ENCODE measurements at places on chromosomes 3 and 15.

DNA sequence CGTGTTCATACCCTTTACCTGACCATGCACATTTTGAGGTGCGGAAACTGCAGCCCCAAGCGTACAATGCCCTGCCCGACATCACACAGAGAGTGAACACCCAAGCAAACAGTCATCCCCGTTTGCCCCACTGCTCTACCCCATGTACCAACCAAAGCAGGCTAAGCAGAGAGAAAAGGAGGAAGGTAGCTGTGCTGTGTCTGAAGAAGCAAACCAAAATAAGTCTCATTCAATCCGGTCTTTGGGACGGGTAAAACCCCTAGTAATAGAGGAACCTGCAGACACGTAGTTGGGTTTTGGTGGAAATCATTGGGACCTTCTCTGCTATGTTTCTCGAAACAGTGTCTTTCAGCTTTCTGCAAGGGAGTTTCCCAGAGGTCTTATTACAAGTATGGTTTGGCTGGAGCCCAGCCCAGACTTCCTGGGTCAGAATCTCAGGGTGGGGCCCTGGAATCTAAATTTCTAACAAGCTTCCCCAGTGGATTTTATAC lies 164.6 kb upstream of the HES1 start:
- DNase-seq, result no peak

- no peak for DNase-seq
Observed at GRCh38 chr3:177563792-177564191, 366.5 kb upstream of the TBL1XR1 start.

- DNase-seq, result peak; percentile 97
Observed at GRCh38 chr15:52018693-52019393, at the start of gene MAPK6. Gene MAPK6, plus strand, starts transcription at chr15:52019219. Its CDS starts 27,242 bp downstream, at chr15:52046461.

DNA sequence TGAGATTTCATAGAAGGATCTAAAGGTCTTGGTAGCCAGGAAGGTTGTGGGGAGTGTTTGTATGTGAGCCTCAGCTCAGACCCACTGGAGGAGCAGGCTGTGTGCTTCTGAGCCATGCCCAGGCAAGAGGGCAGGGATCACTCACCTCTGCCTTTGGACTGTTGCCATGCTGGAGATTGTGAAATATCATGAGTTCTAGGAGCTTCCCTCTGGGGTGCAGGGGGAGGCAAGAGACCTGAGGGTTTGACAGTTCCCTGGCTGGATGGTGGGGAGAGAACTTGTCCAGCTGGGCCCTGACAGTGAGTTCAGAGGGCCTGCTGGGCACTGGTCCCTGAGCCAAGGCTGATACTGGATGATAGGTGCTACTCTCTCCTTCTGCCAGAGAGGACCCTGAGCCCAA lies 6.0 kb downstream of the SLC6A1 start:
- DNase-seq, result no peak

DNA sequence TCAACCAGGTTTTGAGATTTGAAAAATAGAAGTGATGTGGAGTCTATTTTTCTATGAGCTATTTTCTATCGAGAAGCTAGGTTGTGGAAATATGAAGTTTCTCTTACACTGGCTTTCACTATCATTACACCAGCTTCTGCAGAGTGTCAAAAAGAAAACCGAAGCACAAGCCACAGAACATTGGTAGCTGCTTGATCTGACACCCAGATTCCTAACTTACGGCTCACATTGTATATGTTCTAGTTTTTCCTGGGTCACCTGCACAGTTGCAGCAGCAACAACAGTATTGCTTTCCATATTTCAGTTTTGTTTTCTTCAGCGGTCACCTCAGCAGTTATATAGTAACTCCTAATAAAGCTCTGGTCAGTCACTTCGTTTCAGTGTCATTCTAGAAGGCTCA lies 790.1 kb downstream of the PLOD2 start:
- DNase-seq, result no peak

- DNase-seq, result no peak
Observed at GRCh38 chr3:98821063-98821462, 57.9 kb downstream of the ST3GAL6 start.

- no peak for DNase-seq
Observed at GRCh38 chr3:184388164-184388935, 8.5 kb downstream of the CHRD start.

DNA sequence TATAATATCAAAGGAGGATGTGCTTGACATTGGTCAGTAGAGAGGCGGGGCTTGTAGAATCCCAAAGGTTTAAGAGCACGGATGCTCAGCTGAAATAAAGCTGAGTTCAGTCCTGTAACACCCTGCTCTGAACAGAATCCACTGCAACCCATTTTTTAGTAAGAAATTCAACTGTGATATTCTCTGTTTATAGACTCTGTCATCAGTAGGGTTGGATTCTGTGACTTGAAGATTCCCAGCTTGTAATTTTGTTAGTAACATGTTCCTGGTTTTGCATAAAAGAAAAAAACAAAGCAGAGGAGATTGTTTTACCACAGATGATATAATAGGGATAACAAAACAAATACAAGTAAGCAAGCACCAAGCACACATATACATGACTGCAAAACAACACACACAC lies 324.6 kb upstream of the NR2F2 start:
- DNase-seq, result no peak

DNA sequence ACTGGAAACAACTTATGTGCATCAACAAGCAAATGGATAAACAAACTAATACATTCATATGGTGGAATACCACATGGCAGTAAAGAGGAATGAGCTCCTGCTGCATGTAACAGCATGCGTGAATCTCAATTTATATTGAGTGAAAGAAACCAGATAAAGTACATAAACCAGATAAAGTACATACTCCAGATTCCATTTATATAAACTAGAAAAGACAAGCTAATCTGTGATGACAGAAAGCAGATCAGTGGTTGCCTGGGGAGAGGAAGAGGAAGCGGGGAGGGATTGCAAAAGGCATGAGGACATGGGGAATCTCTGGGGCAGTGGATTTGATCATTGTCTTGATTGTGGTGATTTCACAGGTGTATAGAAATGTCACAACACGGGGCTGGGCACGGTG lies 34.2 kb downstream of the LIMD1 start:
- peak; percentile 24 for DNase-seq

- DNase-seq, result peak; percentile 67
Observed at GRCh38 chr3:8777201-8777977, 8.0 kb upstream of the OXTR start.

- DNase-seq, result no peak
Observed at GRCh38 chr3:172629470-172629869, 81.4 kb downstream of the NCEH1 start.

DNA sequence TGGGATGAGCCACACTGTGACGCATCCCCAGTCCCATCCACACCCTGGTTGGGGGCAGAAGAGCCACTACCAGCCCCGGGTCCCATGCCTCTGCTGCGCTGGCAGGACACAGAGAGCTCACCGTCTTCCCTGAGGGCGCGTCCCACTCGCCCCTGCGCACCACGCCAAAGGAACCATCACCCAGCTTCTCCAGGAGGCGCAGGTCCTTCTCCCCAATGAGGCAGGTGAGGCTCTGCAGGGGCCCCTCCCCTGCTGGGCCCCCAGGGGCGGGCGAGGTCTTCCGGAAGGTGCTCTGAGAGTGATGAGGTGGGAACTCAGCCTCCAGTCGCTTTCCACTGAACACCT lies 23.7 kb downstream of the TNK2 start:
- DNase-seq, result no peak

- DNase-seq, result no peak
Observed at GRCh38 chr15:57427367-57427821, 51.1 kb downstream of the CGNL1 start.

DNA sequence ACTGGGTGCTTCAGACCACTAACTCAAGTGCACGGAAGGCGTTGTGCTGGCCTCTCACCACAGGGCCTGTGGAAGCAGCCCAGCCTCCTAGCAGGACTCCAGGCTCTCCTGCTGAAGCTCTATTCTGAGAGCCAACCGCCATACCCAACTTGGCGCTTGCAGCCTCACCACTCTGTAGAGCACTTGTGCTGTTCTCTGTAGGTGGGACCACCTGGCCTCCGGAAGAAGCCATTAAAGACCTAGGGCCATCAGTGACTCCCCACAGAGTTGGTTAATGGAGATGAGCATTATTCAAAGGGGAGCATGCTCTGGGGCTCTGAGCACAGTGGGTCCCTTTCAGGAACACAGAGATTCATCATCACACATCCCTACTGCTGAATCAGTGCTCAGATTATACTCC lies 50.9 kb downstream of the C3orf85 start:
- DNase-seq, result no peak

GRCh38 chr3:193870376-193871219 lies 265.4 kb upstream of the HES1 start:
- DNase-seq, result no peak

DNA sequence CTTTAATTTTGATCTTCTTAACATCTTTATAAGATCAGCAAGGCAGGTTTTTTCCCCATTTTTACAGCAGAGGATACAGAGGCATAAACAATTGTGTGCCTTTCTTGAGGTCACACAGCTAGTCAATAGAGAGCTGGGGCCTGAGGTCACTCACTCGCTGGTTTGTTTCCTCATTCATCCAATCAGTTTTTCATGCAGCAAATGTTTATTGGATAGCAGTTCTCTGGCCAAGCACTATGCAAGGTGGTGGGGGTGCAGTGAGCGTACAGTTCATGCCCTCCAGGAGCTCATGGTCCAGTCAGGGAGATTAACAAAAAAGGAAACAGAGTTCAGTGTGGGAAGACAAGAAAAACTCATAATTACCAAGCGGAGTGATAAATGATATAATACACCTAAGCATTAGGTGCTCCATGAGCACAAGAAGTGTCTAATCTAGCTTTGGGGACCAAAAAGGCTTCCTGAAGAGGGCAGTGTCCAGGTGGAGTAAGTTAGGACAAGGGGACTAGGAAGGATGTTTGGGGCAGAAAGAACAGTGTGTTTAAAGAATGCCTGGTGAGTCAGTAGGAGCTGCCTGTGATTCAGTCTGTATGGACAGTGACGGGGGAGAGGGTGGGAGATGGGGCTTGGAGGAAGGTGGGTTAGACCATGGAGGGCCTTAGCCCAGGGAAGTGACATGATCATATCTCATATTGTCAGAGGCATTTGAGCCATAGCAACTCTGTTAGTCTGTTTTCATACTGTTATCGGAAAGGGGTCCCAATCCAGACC lies 29.3 kb downstream of the MAP2K5 start:
- no peak for DNase-seq

GRCh38 chr3:62749130-62749529 lies 126.1 kb downstream of the CADPS start:
- no peak for DNase-seq

DNA sequence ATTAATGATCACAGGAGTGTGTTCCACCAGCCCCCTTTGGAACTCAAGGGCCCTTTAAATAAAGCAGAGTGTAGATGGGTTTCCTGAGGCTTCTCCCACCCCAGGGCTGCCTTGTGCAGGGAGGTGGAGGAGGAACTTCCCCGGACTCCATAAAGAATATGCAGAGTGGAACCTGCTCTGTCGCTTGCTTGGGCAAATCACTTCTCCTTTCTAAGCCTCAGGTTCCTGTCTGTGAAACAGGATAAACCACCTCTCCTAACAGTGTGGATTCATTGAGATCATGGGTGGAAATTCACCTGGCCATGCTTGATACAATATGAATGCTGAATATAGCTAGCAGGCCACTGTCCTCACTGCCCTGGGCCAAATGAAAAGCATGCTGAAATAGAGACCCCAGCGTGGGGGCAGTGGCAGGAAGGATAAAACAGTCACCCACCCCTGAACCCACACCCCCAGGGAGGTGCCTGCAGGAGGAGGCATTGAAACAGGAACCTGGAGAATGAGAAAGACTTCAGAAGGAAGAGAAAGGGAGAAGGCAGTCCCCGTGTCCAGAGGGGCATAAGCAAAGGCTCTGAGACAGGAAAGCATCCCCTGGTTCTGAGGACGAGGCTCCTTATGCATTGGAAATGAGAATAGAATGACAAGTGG lies 41.1 kb upstream of the CHRNB4 start:
- no peak for DNase-seq

- no peak for DNase-seq
Observed at GRCh38 chr3:183508821-183509220, 46.7 kb downstream of the KLHL6 start.

DNA sequence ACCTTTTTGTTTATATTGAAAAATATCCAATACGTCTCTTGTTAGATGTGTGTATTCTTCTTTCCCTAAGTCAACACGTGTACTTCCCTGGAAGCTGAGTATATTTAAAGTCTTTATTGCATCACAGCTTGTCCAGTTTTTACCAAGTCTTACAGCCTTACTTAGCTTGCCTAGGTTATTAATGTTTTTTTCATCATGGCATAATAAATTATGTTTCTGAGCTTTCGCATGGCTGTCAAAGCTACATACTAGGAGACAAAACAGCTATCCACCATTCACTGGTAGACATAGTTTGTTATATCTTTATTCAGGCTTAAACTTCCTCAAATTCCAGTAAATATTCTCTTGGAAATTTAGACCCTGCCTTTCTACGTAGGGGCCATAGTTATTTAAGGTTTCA lies 224.2 kb downstream of the BCHE start:
- no peak for DNase-seq

- DNase-seq, result no peak
Observed at GRCh38 chr3:139897759-139898158, 37.2 kb upstream of the CLSTN2 start.

GRCh38 chr3:119695480-119695879 lies 7.3 kb upstream of the CFAP91 start:
- peak; percentile 58 for DNase-seq

GRCh38 chr3:114686621-114687020 lies 392.8 kb downstream of the TIGIT start:
- DNase-seq, result no peak

GRCh38 chr3:105315144-105315543 lies 51.6 kb upstream of the ALCAM start:
- no peak for DNase-seq

DNA sequence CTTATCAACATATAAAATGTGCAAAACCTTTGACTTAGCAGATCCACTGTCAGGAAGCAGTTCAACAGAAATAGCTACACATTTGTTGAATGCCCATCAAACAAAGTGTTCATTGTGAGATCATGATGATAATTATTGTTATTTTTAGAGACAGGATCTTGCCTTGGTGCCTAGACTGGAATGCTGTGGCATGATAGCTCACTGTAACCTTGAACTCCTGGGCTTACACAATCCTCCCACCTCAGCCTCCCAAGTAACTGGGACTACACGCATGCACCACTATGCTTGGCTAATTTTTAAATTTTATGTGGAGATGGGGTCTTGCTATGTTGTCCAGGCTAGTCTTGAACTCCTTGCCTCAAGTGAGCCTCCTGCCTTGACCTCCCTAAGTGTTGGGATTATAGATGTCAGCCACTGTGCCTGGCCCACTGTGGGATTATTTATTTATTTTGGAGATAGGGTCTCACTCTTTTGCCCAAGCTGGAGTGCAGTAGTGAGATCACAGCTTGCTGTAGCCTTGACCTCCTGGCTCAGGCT lies 8.8 kb downstream of the MAP2K5 start:
- no peak for DNase-seq

DNA sequence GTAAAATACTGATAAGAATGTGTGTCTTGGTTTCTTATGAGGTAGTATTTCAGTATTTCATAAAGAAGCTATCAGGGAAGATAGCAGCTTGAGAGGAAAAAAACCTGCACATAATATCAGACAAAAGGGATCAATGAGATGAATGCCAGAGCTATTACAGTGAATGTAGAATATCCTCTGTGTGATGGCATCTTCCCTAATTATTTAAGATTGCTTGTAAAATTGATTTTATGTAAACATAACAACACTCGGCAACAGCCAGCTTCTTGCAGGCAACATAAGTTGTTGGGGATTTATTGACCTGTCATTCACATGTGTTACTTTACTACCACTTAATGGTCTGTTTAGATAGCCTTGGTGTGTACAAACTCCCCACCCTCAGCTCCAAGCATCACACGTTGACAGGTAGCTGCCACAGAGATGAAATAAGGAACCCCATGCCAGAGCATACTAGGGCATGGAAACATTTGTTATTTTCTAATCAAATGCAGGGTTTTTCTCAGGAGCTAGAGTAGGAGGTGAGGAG lies 49.2 kb upstream of the RARB start:
- DNase-seq, result no peak

GRCh38 chr3:188064831-188065493 lies 89.0 kb upstream of the LPP start:
- DNase-seq, result no peak
